Thoracic aorta (tissue), 2 donors: ENCODE measurements at places on chromosomes 2 and 18. TPM values are rescaled to one million over a fixed set of nuclear protein-coding genes. Genes with fewer than 3 reads are reported as not detected.
A peak's percentile ranks its signal among the peaks of the same experiment; 100 is the strongest.

- H3K27ac ChIP-seq: no peak overlapping the region
- no peaks in the 10 kb centered on the region for H3K27me3 ChIP-seq
- no peak for DNase-seq
- H3K4me3 ChIP-seq: no peak overlapping the region
- no peaks in the 10 kb centered on the region for H3K4me1 ChIP-seq
Measured at GRCh38 chr18:41703744-41704530, 251.1 kb upstream of the PIK3C3 start.

DNA sequence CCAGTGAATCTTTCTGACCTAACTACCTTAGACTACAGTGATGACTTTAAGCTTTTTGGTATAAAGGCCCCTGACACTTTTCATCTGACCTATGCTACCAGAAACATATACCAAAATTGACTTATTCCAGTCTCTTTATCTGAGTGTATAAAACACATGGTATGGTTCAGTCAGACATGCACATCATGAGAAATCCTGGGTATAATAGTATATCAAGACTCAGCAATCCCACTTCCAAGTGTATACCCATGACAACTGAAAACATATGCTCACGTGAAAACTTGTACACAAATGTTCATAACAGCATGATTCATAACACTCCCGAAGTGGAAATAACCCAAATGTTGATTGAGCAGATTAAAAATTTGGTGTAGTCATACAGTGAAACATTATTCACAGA is 70.0 kb upstream of the RPRM start:
- H3K27me3 ChIP-seq: no peaks in the 10 kb centered on the region
- no peak overlapping the region for H3K4me3 ChIP-seq
- no peaks in the 10 kb centered on the region for H3K4me1 ChIP-seq
- DNase-seq: no peak
- no peaks in the 10 kb centered on the region for H3K36me3 ChIP-seq

DNA sequence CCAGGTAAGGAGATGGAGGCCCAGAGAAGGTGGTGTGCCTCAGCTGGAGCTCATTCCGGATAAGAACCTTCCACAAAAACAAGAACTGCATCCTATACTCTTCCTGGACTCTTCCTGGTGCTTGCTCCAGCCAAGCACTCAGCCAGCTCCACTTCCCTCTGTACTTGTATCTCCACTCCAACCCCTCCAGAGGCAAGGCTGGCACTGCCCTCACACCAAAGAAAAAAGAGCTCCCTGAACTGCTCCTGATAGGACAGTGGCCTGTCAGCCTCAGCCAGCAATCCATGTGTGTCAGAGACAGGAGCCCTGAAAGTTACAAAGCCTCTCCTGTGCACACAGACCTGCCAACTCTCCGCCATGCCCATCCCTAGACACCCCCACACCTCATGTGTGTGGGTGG is 248.1 kb downstream of the CELF4 start:
- H3K27me3 ChIP-seq: no peaks in the 10 kb centered on the region
- H3K36me3 ChIP-seq: no peaks in the 10 kb centered on the region
- no peak for DNase-seq
- no peak overlapping the region for H3K27ac ChIP-seq
- H3K4me1 ChIP-seq: no peaks in the 10 kb centered on the region
- no peak overlapping the region for H3K4me3 ChIP-seq

- no peaks in the 10 kb centered on the region for H3K36me3 ChIP-seq
- no peak overlapping the region for H3K4me3 ChIP-seq
- H3K4me1 ChIP-seq: no peaks in the 10 kb centered on the region
- no peak for DNase-seq
- no peak overlapping the region for H3K27ac ChIP-seq
- no peaks in the 10 kb centered on the region for H3K27me3 ChIP-seq
Measured at GRCh38 chr2:98923244-98923940, 12.6 kb downstream of the CRACDL start.

DNA sequence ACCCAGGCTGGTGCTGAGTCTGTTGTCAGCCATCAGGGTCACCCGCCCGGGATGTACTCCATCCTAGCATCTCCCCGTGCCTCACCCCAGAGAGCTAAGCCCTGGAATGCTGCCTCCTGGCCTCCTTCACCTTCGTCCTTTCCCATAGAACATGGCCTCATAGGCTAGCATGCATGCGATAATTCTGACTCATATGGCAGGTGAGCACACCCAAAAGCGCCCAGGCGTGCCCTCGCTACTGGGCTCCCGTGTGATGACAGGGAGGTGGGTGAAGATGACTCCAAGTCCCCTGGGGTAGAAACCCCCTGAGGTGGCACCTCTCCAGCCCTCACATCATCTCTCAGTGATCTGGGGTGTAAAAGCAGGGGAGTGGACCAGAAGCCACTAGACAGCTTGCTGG is 7.3 kb downstream of the SPR start:
- H3K4me3 ChIP-seq: no peak overlapping the region
- no peak for DNase-seq
- H3K4me1 ChIP-seq: peaks cover 11% of the 10 kb centered on the region
- H3K27me3 ChIP-seq: peaks cover 5% of the 10 kb centered on the region
- H3K27ac ChIP-seq: no peak overlapping the region
- H3K36me3 ChIP-seq: no peaks in the 10 kb centered on the region

- no peak for DNase-seq
- H3K27me3 ChIP-seq: no peaks in the 10 kb centered on the region
Measured at GRCh38 chr2:165105926-165106325, 97.9 kb downstream of the SCN3A start.

GRCh38 chr2:161746891-161747535 is 122.8 kb downstream of the SLC4A10 start:
- no peak for DNase-seq
- H3K4me3 ChIP-seq: no peak overlapping the region
- H3K4me1 ChIP-seq: no peaks in the 10 kb centered on the region
- no peak overlapping the region for H3K27ac ChIP-seq

DNA sequence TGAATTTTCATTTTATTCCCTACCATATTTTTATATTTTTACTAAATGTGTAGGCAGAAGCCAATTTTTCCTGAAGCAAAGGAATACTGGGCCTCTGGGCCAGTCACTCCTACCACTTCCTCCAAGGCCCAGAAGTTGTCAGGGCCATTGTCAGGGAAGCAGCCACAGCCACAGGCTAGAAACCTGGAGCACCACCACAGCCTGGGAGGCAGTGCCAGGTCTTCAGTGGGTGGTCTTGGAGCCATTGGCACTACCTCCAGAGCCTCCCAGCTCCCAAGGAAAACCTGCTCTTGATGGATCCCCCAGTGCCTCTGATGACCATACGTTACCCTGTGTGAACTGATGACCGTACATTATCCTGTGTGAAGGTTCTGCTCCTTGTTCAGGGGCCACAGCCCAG is 135.6 kb upstream of the SP5 start:
- DNase-seq: no peak
- no peaks in the 10 kb centered on the region for H3K4me1 ChIP-seq
- H3K4me3 ChIP-seq: no peak overlapping the region
- H3K27me3 ChIP-seq: no peaks in the 10 kb centered on the region

GRCh38 chr2:148560496-148560895 is 84.1 kb upstream of the EPC2 start:
- no peaks in the 10 kb centered on the region for H3K27me3 ChIP-seq
- no peak overlapping the region for H3K4me3 ChIP-seq
- no peaks in the 10 kb centered on the region for H3K4me1 ChIP-seq
- DNase-seq: no peak
- no peaks in the 10 kb centered on the region for H3K36me3 ChIP-seq
- no peak overlapping the region for H3K27ac ChIP-seq

GRCh38 chr2:14587119-14587518 is 45.4 kb upstream of the LRATD1 start:
- H3K4me1 ChIP-seq: no peaks in the 10 kb centered on the region
- H3K27ac ChIP-seq: no peak overlapping the region
- no peak overlapping the region for H3K4me3 ChIP-seq
- no peak for DNase-seq
- H3K36me3 ChIP-seq: no peaks in the 10 kb centered on the region

DNA sequence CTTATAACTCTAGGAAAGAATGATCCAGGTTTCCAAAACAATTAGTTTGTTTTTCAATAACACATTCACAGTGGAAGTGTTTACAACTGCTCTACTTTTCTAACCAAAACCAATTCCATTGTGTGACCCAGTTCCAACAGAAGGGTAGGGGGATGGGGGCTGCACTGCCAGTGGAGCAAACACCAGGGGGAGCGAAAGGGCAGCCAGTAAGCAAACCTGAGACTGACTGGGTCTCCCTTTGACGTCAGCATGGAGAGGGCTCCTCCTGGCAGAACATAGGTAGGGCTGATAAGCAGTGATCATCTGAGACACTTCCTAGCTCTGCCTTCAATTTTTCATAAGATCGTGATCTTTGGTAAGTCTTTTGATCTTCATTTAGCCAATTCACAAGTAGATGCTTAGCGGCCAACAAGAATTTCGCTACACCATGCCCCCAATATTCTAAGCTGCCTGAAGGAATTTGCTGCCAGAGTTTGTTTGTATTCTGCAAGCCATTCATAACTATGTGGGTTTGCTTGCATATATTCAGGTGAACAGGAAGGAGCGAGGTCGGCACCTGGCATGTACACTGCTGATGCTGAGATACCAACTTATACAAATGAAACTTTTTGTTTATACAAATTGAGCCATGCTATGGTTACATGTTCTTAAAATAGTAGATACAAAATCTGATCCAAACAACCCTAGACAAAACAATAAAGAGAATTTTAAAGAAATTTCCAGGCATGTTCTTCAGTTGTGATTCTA is 45.9 kb downstream of the ST6GAL2 start:
- H3K27ac ChIP-seq: peak overlapping the region; percentile 72
- no peaks in the 10 kb centered on the region for H3K36me3 ChIP-seq
- no peak overlapping the region for H3K4me3 ChIP-seq
- no peaks in the 10 kb centered on the region for H3K27me3 ChIP-seq
- DNase-seq: no peak

DNA sequence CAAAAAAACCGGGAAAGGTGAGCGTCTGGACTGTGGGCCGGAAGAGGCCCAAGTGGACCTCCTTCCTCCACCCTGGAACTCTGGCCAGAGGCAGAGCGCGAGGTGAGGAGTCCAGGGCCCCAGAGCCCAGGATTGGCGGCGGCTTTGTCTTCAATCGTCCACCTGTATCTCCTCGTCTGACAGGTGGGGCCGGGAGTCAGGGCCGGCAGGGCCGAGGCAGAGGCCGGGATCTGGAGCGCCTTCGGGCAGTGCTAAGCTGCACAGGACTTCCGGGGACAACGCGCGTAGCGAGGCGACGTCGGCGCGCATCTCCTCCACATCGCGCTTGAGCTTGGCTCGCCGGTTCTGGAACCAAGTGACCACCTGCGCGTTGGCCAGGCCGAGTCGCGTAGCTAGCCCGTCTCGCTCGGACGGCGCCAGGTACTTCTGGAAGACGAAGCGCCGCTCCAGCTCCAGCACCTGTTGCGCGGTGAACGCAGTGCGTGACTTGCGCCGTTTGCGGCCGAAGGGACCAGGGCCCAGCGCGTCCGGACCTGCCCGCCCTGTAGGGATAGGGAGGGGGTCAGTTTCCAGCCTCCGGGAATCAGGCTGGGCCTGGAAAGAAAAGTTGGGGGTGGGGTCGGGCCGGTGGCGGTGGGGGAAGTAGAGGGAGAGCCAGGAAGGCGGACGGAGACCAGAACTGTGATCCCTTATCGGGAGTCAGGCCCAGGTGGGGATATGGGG is 1.5 kb downstream of the LBX2 start:
- DNase-seq: no peak
- peaks cover 6% of the 10 kb centered on the region for H3K27me3 ChIP-seq
- H3K27ac ChIP-seq: no peak overlapping the region
- peaks cover 16% of the 10 kb centered on the region for H3K4me1 ChIP-seq

DNA sequence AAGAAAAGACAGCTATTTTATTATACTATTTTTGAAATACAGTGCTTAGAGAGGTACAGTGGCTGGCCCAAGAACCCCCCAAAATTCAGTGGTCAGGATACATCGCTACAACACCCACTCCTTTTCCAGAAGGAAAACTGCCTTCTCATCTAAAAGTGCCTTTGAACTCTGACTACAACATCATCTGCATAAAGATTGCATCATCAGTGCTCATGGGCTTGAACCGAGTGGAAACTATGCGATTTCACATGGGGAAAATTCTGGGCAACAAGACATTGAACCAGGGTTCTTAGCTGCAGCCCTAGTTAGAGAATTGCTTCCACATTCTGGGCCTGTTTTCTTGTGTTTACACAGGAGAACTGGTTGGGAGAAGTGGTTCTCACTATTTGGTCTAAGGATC is 294.6 kb upstream of the SLC14A2 start:
- no peak for DNase-seq
- no peak overlapping the region for H3K4me3 ChIP-seq
- peaks cover 42% of the 10 kb centered on the region for H3K4me1 ChIP-seq
- H3K27ac ChIP-seq: no peak overlapping the region
- no peaks in the 10 kb centered on the region for H3K27me3 ChIP-seq
- no peaks in the 10 kb centered on the region for H3K36me3 ChIP-seq

GRCh38 chr2:34570266-34570872 is 971.3 kb upstream of the FAM98A start:
- DNase-seq: no peak
- no peaks in the 10 kb centered on the region for H3K27me3 ChIP-seq
- H3K36me3 ChIP-seq: no peaks in the 10 kb centered on the region
- no peak overlapping the region for H3K4me3 ChIP-seq
- H3K27ac ChIP-seq: no peak overlapping the region
- H3K4me1 ChIP-seq: no peaks in the 10 kb centered on the region

GRCh38 chr2:158685646-158686045 is 109.5 kb upstream of the DAPL1 start:
- H3K4me3 ChIP-seq: no peak overlapping the region
- no peaks in the 10 kb centered on the region for H3K36me3 ChIP-seq
- H3K27ac ChIP-seq: no peak overlapping the region
- no peaks in the 10 kb centered on the region for H3K4me1 ChIP-seq
- no peaks in the 10 kb centered on the region for H3K27me3 ChIP-seq

DNA sequence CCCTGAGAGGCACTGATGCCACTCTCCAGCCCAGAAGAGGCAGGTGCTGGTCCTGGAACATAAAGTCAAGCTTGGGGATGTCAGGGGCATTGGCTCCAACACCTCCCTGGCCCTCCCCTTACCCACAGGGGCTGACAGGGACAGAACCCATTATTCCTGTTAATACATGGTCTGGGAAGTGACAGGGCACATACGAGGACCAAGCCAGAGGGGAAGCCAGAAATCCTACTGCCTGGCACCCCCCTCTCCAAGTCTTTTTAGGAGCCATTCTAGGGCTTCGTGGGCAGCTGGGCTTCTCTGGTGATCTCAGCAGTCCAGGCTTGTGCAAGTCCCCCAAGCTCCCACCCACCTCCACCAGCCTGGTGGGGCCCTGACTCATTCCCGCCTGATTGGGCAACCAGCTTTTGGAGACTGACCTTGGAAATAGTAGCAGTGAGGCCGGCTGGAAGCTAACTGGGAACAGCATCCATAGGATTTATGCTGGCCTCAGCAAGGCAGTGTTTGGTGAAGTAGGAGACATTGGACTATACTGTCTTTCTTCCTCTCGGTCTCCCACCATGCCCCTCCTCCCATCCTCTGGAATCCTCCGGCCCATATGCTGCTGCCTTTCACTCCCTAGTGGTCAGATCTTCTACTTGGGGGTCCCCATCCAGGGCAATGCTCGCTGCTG is 86.4 kb upstream of the HK2 start:
- no peaks in the 10 kb centered on the region for H3K4me1 ChIP-seq
- no peak overlapping the region for H3K4me3 ChIP-seq
- H3K27ac ChIP-seq: no peak overlapping the region
- H3K27me3 ChIP-seq: no peaks in the 10 kb centered on the region
- no peaks in the 10 kb centered on the region for H3K36me3 ChIP-seq

PRPF40A gene
- 62.0 TPM for total RNA-seq

QPCT gene
- 5.0 TPM for total RNA-seq

MRO gene
- 1.1 TPM for total RNA-seq

CIB4 gene
- total RNA-seq: not detected

IL36A gene
- total RNA-seq: not detected

ABCG5 gene
- not detected for total RNA-seq

TBC1D8 gene
- 62.0 TPM for total RNA-seq
